ENCODE measurements at places on chromosomes 3 and 15. TPM values are rescaled to one million over a fixed set of nuclear protein-coding genes. Genes with fewer than 3 reads are reported as not detected.

Gene TMEM207
- total RNA-seq: not detected

- H3K4me3 ChIP-seq: no peak overlapping the region
- no peak for DNase-seq
- H3K36me3 ChIP-seq: no peaks in the 10 kb centered on the region
- H3K27me3 ChIP-seq: peaks cover 24% of the 10 kb centered on the region
Observed at GRCh38 chr3:194112120-194113106, 23.5 kb upstream of the HES1 start.

- H3K27me3 ChIP-seq: no peaks in the 10 kb centered on the region
- no peak overlapping the region for H3K27ac ChIP-seq
- no peak overlapping the region for H3K4me3 ChIP-seq
- H3K4me1 ChIP-seq: peaks cover 1% of the 10 kb centered on the region
- DNase-seq: no peak
Observed at GRCh38 chr15:65055201-65055870, 10.1 kb downstream of the SLC51B start.

DNA sequence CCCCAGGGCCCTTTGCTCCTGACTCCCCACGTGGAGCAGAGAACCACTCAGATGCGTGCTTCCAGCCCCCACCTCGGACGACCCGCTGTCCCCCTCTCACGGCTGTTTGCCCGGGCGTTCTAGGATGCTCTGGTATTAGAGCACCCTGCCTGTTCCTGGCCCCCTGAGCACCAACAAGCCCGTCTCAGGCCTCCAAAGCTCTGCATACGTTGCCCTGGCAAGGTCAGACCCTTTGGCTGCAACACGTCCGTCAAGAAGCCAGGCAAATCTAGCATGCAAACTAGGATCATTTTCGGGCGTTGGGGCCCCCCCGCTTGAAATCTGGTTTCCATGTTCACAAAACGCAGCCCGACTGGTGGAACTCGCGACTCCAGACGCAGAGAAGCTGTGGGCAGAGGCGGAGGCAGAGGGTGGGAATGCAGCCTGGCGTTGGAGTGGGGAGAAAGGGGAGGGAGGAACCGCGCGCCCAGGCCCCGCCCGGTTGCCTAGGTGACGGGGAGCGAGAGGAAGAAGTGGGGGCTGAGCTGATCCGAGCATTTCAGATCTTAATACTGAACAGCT, 86.2 kb upstream of the PIAS1 start:
- no peaks in the 10 kb centered on the region for H3K36me3 ChIP-seq
- H3K4me1 ChIP-seq: peaks cover 14% of the 10 kb centered on the region
- no peak for DNase-seq
- H3K27ac ChIP-seq: no peak overlapping the region
- peaks cover 42% of the 10 kb centered on the region for H3K27me3 ChIP-seq

- peak overlapping the region; percentile 59 for H3K4me3 ChIP-seq
- no peaks in the 10 kb centered on the region for H3K27me3 ChIP-seq
- peaks cover 44% of the 10 kb centered on the region for H3K4me1 ChIP-seq
- H3K27ac ChIP-seq: no peak overlapping the region
Observed at GRCh38 chr15:28955160-28955992, 69.6 kb downstream of the APBA2 start.

Data from activated T-cell treated with anti-CD3 and anti-CD28 coated beads, Interleukin-2, amount 50 U/mL, for 72 hours (primary cell).